ENCODE measurements at places on chromosomes 4 and X.

- DNase-seq = no peak
Measured at GRCh38 chrX:133513123-133513522, 97.8 kb upstream of the GPC4 start.

DNA sequence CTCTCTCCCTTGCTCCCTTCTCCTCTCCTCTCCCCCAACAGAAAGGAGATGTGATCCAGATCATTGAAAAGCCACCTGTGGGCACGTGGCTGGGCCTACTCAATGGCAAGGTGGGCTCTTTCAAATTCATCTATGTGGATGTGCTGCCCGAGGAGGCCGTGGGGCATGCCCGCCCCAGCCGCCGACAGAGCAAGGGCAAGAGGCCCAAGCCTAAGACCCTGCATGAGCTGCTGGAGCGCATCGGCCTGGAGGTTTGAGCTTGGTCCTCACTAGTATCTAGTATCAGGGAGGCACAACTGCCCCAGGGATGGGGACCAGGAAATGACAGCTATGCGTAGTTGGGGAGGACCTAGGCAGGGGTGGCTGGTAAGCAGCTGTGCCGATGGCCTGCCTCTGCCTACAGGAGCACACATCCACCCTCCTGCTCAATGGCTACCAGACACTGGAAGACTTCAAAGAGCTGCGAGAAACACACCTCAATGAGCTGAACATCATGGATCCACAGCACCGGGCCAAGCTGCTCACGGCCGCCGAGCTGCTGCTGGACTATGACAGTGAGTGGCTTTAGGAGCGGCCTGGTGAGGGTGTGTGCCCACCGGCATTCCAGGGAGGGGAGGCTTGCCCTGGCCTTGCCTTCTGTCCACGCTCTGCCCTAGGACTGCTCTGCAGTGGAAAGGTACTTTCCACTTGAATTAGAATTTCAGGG, 13.0 kb downstream of the SASH3 start:
- no peak for DNase-seq

- DNase-seq = no peak
Measured at GRCh38 chr4:4344915-4345527, 41.9 kb upstream of the NSG1 start.

DNA sequence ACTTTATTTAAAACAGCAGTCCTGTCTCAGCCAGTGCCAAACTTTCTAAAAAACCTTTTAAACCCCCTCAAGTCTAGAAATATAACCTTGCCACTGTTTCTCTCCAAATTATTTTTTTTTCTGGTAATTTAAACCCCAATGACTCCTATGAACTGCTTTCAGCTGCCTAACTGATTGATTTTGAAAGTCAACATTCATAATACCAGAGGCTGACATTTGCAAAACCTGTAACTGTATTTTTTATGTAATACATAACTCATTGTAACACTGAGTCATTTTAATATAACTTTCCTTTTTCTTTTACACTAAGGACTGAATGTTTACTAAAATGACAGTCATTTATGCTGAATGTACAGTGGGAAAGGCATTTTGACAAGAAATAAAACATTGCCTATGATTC, 19.1 kb upstream of the EGFL6 start:
- DNase-seq = no peak

DNA sequence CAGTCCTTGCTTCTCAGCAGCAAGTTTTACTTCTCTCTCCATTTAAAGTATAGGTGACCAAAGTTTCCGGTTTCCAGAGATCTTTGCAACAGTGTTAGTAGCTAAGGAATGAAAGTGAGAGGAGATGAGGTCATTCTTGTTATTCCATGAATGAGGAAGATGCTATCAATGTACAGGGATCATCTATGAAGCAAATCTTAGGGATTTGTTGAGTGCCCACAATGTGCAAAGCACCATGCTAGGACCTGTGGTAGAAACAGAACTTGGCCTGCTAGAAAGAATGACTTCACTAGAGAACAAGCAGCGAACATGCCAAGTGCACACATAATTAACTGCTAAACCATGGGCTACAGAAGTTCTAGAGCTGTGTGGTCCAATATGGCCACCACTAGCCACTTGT, 112.5 kb downstream of the MID1 start:
- no peak for DNase-seq

Data from dorsolateral prefrontal cortex (tissue), 122 donors.